ENCODE measurements at places on chromosomes 2 and 18. TPM values are rescaled to one million over a fixed set of nuclear protein-coding genes. Genes with fewer than 3 reads are reported as not detected.

DNA sequence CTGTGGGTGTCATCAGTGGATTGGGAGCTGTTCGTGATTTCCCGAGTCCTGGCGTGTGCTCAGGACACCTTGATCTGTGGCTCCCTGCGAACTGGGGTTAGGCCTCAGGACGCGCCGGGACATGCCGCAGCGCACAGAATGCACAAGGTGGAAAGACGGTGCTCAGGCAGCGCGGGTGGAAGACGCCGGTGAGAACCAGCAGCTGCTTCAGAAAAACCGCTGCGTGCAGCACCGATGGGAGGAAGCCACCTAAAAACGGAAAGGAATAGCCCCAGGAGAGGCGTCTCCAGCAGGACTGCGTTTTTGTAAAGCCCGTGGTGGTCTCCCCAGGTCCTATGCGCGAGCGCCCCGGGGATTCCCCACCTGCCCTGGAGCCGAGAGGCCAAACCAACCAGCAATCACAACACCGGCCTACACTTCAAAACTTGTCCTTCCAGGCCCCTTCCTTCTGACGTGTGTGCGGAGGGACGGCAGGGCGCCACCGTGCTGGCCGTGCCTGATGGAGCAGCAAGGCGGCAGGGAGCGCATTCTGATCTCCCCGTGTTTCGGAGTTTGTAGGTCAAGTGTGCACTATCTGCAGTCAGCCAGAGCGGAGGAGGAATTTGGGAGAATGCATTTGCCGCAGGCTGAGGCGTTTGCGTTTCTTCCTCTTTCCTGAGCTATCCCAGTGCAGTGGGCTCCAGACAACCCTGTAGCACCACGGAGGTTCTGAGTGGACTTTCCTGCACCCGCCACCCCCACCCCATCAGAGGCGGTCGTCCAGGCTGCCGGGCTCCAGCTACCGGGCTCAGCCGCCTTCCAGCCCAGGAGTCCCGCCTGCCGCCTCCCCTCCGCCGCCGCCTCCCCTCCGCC lies 32.2 kb downstream of the RTP5 start:
- DNase-seq = peak; percentile 28

Gene DSC2
- 8.5 TPM for total RNA-seq

Gene MMADHC
- total RNA-seq = 128 TPM

Gene NCKAP5
- 0.55 TPM for total RNA-seq

Measured in uterus (tissue), 4 donors.